Stimulated activated CD4-positive, alpha-beta T cell treated with anti-CD3 and anti-CD28 coated beads, Interleukin-1b, Interleukin-23, amount 100 ng/mL, for 1 hour (primary cell): ENCODE measurements at places on chromosomes 11 and 22.

GRCh38 chr22:45271667-45272201, 13.0 kb upstream of the UPK3A start:
- no peak for DNase-seq

DNA sequence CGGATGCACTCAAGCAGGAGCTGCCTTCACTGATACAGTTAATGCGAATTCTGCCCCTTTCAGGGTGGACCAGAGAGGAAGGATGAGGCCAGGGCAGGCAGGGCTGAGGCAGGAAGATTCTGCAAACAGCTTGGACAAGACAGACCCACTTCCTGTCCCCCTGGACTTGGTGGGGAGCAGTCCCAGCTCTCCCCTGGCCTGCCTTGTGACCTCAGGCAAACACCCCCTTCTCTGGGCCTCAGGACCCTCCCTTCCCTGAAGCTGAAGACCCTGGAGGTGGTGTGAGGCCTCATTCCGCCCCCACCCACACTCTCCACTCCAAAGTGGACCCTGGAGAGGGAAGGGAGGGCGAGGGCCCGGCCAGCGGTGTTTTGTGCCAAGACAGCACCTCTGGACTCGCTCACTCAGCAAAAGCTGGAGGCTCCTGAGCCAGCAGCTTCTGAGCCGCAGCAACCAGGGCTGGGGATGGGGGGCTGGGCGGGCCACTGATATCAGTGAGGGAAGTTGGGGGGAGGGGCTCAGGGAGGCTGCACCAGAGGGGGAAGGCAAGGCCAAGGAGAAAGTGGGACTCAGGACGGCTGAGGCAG, 8.5 kb downstream of the RAB3IL1 start:
- no peak for DNase-seq

GRCh38 chr11:94786264-94787126, 18.3 kb downstream of the AMOTL1 start:
- DNase-seq = no peak

- DNase-seq = no peak
These were observed 161.9 kb downstream of the INSC start for GRCh38 chr11:15276621-15277020.

DNA sequence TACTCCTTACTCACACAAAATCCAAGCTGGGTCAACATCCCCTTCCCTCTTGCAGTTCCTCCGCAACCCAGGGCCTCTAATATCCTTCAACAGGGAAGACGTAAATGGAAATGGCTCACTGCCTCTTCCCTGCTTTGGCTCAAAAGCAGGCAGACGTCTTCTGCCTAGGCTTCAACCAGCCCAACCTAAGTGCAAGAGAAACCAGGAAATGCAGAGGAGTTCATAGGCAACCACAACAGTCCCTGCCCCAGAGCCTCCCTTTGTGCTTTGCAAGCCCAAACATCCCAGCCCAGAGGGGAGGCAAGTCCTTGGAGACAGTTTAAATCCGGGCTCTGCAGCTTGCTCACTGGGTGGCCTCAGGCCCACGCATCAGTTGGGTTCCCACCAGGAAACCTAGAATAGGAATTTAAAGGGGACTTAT, 33.3 kb downstream of the CD6 start:
- DNase-seq = no peak

GRCh38 chr11:11318961-11319360, 34.1 kb downstream of the CSNK2A3 start:
- no peak for DNase-seq
